ENCODE measurements at places on chromosomes 7 and 10.
A peak's percentile ranks its signal among the peaks of the same experiment; 100 is the strongest.

GRCh38 chr7:105304040-105304895 lies 84.5 kb downstream of the SRPK2 start:
- DNase-seq: no peak

- no peak for DNase-seq
These were observed 45.0 kb downstream of the VWDE start for GRCh38 chr7:12358694-12359093.

GRCh38 chr10:33886299-33886698 lies 551.8 kb upstream of the NRP1 start:
- no peak for DNase-seq

GRCh38 chr7:106599343-106599698 lies 61.6 kb downstream of the CCDC71L start:
- peak; percentile 79 for DNase-seq

GRCh38 chr7:135678612-135679575 lies 16.6 kb downstream of the STMP1 start:
- peak; percentile 14 for DNase-seq

DNA sequence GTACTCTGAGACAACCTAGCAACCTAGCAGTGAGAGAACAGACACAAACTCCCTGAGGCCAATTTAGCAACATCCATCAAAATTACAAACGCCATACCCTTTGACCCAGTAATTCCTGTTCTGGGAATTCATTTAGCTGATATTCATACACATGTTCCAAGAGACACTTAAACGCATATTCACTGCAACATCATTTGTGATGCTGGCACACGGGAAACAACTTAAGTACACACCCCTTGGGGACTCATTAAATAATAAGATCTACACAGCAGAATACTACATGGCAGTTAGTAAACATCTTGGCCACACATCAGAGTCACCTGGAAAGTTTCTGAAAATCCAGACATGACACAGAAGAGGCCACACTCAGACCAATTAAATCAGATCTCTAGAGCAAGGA lies 17.6 kb downstream of the NUDCD3 start:
- no peak for DNase-seq

DNA sequence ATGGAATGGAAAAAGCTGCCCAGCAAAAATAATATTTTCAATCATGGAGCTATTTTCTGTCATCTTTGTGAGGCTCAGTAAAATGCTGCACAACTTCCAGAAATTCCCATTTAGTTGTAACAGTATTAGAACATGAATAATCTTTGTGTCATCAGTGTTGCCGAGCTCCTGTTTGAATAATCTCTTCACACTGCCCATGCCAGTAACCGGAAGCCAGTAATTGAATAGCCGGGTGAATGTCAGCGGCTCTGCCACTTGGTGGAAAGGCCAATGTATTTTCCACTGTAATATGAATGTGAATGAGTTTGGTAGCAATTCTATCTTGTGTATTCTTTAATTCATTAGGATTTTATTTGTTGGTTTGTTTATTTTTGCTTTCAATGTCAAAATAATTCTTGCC lies 172.5 kb upstream of the INSYN2A start:
- DNase-seq: no peak

DNA sequence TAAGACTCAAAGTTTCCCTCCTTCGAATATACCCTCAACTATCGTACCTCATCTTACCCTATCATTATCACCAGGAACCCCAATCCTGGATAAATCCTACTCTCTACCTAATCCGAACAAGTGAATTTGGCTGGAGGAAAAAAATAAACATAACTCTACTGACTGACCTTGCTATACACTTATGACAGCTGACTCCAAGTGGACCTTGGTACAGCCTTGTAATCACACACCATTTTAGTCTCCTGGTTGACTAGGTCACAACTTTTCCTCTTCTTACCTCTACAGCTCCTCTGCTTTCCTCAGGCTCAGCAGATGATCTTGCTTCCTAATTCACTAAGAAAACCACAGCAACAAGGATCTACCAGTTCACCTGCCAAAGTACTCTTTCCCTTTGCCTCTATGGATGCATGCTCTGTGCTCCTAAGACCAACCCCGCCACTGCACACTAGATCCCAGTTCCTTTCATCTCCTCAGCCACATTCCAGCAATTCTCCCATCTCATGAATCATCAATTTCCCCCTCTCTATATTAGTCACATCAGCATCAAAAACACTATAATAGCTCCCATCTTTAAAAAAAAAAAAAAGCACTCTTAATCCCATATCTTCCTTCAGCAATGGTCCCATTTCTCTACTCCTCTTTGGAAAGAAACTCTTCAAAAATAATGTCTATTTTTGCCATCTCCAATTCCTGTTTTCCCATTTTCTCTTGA lies 35.5 kb downstream of the COA1 start:
- DNase-seq: no peak
